ENCODE measurements at places on chromosomes 3 and 15. TPM values are rescaled to one million over a fixed set of nuclear protein-coding genes. Genes with fewer than 3 reads are reported as not detected.

Gene NR1D2
- polyA plus RNA-seq = 46.2 TPM

Gene FOXB1
- polyA plus RNA-seq = 0.14 TPM

Gene EFL1
- polyA plus RNA-seq = 23.7 TPM

Gene TNFSF10
- 41.7 TPM for polyA plus RNA-seq

Gene IL5RA
- polyA plus RNA-seq = 0.92 TPM

Gene SYNPR
- not detected for polyA plus RNA-seq

Gene TGFBR2
- polyA plus RNA-seq = 128 TPM

DNA sequence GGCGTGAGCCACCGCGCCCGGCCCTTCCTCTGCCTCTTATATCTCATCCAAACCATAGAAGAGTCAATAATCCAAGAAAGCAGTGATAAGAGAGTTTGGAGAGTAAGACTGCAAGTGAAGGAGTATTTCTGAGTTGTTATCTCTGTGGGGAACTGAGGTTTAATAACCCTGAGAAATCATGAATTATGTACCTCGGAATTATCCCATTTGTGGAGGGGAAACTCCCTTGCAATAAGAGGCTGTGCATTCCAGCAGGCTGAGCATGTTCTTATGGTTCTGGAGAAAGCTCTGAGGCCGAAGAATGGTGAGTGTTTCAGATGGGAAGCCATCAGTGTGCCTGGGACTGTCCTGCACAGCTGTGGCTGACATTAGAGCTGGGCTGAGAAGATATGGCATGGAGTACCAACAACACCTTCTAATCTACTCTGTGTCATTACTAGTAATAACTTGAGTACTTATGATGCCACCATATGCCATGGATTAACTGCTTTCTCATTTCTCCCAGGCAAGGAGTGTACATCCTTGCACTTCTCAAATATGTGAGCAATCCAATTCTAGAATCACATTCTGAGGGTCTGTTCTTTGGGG is 31.4 kb upstream of the NOX5 start:
- no peak for DNase-seq

- no peak for DNase-seq
Observed at GRCh38 chr3:50516440-50516871, 13.0 kb upstream of the CACNA2D2 start.

GRCh38 chr3:149472030-149472797 is 2.3 kb upstream of the TM4SF4 start:
- DNase-seq = no peak

GRCh38 chr3:196227629-196228493 is 11.5 kb downstream of the SLC51A start:
- no peak for DNase-seq

GRCh38 chr3:100709842-100710260 is 557 bp downstream of the TFG start:
- DNase-seq = no peak

- no peak for DNase-seq
Observed at GRCh38 chr3:107432013-107432515, 54.8 kb downstream of the CCDC54 start.

DNA sequence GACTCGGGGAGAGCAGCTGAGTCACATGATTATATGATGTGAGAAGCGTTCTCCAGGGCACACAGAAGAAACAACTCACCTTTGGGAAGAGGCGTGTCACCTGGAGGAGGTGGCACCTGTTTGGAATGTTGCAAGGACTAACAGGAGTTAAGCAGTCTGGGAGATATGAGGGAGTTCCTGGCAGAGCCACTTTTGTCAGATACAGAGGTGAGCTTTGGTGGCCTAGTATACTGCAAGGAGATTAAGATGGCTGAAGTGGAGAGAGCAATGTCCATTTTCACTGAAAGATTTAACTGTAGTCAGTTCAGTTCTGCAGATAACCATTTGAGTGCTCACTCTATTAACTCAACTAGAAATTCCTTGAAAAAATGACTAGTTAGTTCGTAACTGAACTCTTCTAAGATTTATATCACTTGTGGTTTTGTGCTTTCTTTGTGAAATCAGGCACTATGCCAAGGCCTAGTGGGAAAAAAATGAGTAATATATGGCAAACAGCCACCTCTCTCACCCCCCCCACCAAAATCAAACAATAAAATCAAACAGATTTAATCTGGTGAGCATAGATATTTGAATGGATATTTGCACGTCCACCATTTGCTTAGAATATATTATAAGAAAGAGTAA is 61.3 kb downstream of the CRYBG3 start:
- DNase-seq = no peak

DNA sequence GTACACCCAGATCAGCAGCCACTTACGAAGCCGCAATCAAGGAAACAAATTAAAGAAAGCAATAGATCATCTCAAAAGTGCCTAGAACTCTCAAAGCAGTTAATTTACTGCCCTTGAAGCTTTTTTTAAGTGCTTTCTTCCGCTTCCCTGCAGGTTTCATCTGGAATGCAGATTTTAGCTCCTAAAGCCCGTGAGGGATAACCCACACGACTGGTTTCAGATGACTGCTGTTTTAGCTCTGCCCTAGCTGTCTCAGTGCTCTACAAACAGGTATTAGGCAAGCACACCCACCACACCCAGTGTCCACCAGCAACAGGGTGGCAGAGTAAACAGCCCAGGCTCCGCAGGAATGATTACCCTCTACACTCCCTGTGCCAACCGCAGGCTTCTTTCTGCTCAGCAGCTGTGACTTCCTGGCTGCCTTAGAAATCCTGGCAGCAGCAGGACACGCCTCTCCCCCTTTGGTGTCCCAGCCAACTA is 126.0 kb downstream of the FMN1 start:
- peak; percentile 53 for DNase-seq

DNA sequence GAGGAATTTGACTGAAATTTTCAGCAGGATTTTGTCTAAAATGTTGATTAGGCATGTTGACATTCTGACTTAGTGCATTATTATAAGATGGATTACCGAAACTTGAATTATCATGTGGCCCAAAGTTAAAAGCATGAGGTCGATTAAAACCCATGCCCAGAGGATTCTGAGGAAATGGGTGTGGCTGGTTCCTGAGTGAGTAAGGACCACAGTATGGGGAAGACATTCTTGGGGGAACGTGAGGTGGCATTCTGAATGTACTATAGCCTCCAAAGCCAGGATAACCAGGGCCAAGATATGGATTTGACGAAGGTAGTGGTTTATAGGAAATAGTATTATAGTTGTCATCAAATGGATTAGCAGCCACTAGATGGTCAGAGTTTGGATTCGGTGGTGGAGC is 38.7 kb upstream of the DNAAF4 start:
- DNase-seq = no peak

- no peak for DNase-seq
Observed at GRCh38 chr3:188505151-188505550, 351.2 kb downstream of the LPP start.

DNA sequence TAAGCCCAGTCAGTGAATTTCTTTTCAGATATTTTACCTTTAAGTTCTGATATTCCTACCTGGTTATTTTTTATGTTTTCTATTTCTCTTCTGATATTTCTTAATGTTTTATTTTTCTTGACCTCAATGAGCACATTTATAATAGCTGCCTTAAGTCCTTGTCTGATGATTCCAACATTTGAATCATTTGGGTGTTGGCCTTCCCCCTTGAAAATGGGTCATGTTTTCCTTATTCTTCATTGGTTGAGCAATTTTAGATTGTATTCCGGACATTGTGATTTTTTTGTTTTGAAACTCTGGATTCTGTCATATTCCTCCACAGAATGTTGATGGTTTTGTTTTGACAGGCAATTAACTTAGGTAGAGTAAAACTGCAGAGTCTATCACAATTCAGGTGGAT is 9.7 kb upstream of the ACKR4 start:
- no peak for DNase-seq
